Peyer's patch (tissue), 4 donors: ENCODE measurements at places on chromosomes 3 and 15.

DNA sequence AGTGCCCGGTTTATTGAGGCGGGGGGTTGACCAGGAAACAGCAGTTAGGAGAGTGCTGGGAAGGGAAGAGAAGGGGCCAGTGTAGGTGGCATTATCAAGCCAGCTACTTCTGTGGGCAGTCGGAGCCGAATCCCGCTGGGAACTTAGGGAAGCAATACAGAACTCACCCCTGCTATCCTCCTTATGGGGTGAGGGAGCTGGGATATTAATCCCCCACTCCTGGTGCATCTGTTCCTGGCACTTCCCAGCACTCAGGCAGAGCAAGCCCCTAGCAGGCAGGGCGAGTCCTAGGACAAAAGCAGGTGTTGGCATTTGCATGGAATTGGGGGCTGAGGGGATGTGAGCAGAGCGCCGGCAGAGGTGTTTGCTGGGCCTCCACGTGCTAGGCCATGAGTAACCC lies 48.6 kb downstream of the SMAD6 start:
- no peak for DNase-seq

DNA sequence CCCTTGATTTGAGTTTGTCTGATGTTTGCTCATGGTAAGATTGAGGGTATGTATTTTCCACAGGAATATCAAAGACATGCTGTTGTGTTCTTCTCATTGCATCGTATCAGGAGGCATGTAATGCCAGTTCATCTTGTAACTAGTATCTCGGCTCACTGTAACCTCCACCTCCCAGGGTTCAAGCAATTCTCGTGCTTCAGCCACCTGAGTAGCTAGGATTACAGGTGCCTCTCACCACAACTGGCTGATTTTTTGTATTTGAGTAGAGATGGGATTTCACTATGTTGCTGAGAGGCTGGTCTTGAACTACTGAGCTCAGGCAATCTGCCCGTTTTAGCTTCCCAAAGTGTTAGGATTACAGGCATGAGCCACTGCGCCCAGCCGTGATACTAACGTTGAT lies 162.9 kb upstream of the BHLHE40 start:
- no peak for DNase-seq

GRCh38 chr15:34284937-34285336 lies 52.6 kb downstream of the SLC12A6 start:
- DNase-seq = no peak

DNA sequence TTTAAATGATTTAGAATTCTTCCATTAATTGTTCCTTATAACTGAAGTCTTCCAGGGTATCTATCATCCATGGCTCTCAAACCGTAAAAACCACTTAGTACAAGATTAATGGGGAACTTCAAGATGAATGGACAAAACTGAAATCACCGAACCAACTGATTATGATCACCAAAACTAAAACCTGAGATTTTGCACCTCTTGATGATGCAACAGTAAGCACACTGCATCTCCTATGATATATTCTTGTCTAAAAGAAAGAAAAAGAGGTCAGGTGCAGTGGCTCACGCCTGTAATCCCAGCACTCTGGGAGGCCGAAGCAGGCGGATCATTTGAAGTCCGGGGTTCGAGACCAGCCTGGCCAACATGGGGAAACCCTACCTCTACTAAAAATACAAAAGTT lies 3.6 kb upstream of the ISY1 start:
- no peak for DNase-seq

GRCh38 chr3:100003609-100004503 lies 110.4 kb downstream of the FILIP1L start:
- DNase-seq = no peak

DNA sequence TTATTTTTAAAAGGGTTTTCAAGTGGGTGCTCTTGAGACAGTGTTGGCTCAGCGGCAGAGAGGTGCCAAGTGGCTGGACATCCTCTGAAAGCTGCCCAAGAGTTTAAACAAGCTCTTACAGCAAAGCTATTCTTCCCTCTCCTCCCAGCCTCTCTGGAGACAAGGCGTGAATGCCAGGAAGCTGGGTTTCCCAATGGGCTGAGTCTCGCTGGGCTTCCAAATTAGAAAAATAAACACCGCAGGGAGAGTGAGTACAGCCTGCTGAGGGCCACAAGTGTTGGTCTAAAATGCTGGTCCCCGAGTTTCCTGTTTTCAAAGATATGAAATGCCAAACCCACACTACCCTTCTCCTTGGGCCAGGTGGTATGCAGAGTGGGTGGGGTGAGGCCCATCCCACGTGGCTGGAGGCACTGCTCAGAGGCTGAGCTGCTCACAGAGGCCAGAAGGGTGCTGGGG lies 36.4 kb downstream of the ZDHHC3 start:
- no peak for DNase-seq

GRCh38 chr3:130425484-130425883 lies 80.0 kb downstream of the COL6A5 start:
- no peak for DNase-seq

GRCh38 chr3:71232175-71232679 lies 351.3 kb downstream of the FOXP1 start:
- no peak for DNase-seq

GRCh38 chr3:170585937-170586310 lies at the start of gene SLC7A14:
SLC7A14 (minus strand) TSS chr3:170586075; CDS start chr3:170526936, 59,139 bp downstream.
- no peak for DNase-seq

DNA sequence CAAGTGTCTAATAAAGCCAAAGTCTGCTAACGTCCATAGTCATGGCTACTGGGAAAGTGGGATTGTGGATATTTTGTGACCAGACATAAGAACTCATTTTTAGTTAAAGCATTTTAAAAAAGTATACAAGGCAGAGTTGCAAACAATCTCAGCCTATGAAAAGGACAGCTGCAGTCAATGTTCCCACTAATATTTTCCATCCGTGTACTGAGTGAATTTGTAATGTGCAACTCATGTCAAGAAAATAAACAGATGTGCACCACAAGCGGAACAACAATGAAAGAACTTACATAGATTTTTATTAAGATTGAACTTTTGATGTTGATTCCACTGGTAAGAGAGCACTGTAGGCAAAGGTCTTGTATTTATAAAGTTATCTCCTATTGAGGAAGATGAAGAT lies 231.3 kb upstream of the SEMA6D start:
- no peak for DNase-seq

DNA sequence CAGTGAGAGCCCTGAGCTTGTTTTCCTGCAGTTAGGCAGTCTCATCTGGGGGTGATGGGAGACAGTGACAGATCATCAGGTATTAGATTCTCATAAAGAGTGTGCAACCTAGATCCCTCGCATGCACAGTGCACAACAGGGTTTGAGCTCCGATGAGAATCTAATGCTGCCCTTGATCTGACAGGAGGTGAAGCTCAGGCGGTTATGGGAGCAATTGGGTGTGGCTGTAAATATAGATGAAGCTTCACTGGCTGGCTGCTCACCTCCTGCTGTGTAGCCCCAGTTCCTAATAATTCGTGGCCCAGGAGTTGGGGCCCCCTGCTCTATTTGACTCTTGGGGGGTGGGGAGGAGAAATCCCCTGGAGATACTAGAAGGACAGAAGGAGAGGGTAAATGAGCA lies 309.4 kb upstream of the STT3B start:
- no peak for DNase-seq

DNA sequence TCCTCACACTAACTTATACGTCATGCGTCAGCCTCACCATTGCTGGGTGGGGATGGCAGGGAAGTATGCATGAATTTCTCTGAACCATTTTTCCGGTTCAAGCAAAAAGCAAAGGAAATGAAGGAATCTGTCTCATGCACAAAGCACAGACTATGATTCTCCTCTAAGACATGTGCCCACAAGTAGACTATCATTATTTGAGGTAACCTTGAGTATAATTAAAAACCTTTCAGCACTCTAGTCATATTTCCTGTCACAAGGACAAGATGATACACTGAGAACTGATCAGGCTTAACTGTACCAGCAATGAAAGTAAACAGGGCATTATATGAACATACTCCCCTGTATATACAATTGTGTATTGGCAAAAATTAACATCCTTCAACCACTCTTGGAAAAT lies 56.7 kb upstream of the TSC22D2 start:
- DNase-seq = no peak

GRCh38 chr3:57150113-57150581 lies 15.0 kb downstream of the IL17RD start:
- DNase-seq = no peak

DNA sequence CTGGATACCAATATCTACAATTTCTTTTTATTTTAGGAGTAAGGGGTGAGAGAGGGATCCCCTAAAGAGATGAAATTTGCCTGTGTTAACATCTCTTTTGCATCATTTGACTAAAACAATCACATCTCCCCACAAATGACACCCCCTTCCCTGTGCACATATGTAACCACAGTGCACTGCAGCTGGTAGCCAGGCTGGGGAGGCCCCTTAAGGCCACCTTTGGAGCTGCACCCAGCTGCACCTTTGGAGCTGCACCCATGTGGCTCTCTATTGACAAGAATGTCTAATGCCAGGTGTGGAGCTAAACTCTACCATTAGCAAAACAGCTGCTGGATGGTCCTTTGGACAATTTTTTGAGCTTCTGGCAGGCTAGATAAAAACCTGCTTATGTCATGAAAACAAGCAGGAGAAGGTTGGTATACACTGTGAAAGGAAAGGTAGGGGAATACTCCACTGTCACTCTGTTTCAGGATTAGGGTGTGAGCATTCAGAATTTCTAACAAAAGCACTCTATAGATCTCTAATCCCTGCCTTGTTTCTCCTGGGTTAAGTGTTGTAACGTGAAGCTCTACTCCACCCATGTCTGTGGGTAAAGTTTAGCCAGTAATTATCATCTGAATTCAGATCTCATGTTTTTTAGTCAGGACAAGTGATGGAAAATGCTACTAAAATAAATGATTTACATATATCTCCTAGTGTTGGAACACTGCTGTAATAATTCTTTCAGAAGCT lies 52.1 kb downstream of the TFG start:
- no peak for DNase-seq

- DNase-seq = no peak
Observed at GRCh38 chr3:52023860-52024764, 28.4 kb upstream of the RPL29 start.

DNA sequence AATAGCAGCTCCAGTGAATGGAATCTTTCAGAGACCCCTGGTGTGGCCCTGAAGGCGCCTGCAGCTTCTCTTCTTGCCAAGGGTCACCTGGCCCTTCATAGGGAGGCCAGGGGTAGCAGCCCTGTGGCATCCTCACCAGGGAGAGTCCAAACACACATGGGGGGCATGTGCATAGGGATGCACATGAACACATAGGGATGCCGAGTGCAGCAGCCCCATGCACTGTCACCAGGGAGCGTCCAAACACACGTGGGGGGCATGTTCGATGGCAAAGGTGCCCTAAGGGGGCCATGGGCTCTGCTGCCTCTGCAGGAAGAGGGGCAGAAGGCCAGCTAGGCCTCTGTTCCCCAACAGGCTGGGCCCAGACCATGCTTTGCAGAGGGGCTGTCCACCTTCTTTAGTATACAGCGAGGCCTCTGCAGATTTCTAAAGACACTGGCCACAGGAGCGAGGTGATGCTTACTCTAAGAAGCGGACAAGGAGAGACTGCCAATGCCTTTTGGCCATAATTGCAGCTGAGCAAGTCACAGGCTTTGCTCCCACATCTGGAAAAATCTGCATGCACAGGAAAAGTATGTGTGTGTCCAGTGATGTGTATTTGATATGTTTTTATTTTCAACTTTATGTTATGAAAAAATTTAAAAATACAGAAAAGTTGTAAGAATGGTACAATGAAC lies 21.0 kb downstream of the ANAPC13 start:
- no peak for DNase-seq

GRCh38 chr3:8324747-8325146 lies 176.9 kb upstream of the LMCD1 start:
- DNase-seq = no peak

GRCh38 chr3:62525281-62525680 lies 151.9 kb upstream of the FEZF2 start:
- DNase-seq = no peak

- no peak for DNase-seq
Observed at GRCh38 chr3:197219619-197220018, 78.8 kb downstream of the DLG1 start.

GRCh38 chr3:149701977-149702350 lies 44.1 kb upstream of the WWTR1 start:
- DNase-seq = no peak

DNA sequence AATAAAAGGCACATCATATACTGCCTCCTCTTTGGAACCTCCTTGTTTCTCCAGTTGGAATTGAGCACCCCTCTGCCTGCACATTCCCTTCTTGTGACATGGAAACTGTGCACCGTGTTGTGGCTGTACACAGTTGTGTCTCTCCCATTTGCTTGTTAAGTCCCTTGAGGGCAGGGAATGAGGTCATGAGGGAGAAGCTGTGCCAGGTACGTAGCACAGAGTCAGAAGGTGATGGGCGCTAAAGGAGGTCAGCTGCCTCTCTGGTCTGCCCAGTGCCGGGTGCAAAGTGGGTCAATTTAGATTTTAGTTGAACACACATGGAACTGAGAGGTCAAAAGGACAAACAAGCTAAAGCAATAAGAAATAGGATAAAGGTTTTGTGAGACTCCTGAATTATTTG lies 124.4 kb downstream of the FAM43A start:
- no peak for DNase-seq

DNA sequence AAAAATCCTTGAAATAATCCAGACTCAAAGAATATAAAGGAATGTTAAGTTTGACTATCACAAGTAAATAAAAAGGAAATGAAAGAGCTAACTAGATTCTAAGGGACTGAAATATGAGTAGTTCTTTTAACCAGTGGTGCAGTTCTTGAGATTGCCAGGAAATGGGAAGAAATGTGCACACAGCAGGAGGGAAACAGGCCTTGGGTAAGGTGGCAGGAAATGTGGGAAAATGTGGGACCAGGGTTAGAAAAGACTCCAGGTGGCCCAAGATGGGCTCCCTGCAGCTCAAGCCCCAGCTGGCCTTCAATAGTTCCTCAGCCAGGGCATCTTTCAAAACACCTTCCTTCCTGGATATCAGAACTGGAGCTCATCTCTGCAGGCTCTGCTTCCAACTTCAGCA lies 181.3 kb downstream of the ISL2 start:
- DNase-seq = no peak

- no peak for DNase-seq
Observed at GRCh38 chr15:99084965-99085364, 19.9 kb upstream of the SYNM start.

- DNase-seq = no peak
Observed at GRCh38 chr3:130340766-130341165, 4.7 kb upstream of the COL6A5 start.

- DNase-seq = no peak
Observed at GRCh38 chr3:53845881-53846133, 412 bp downstream of the CHDH start.

DNA sequence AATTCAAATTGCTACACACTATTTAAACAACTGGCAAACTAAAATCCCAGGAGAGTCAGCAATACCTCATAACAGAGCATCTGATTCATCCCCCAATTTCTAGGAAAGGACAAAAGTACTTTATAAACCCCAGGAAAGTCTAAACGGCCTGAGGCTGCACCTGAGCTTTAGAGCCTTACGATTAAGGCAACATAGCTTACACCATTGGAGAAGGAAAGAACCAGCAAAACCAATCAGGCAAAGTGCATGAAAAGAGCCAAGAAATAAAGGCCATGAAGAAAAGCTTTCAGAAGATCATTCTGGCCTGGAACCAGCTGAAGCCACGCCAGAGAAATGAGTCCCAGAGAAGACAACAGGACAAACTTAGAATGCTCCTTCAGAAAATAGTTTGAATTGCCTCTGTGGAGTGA lies 48.1 kb downstream of the PTPN9 start:
- DNase-seq = no peak

GRCh38 chr15:80891006-80891405 lies 98.6 kb downstream of the MESD start:
- DNase-seq = no peak
